GM12892 (cell line): ENCODE measurements at places on chromosomes 4 and X.

DNA sequence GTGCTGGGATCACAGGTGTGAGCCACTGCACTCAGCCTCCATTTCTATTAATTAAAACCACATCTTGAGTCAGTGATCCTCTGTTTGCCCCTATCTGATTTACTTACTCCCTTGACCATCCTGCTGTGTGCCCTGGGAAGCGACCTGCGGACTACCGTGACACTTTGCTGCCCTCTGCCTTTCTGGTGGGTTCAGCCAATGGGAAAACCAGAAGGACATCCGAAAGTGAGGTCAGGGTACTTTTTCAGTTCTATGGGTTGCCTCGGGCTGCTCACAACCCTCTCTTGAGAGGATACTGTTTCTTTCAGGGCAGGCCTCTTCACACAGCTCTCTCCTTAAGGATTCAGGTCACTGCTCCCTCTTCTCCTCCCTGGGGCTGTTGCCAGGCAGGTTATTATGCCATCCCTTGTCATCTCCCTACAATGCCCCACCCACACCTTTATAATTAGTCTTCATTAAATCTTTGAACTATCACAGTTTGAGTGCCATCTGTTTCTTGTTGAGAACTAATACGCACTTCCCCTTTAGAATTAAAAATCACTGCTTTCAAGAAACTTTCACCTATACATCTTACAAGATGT lies 21.4 kb downstream of the PLAC8 start:
- no peak for DNase-seq

DNA sequence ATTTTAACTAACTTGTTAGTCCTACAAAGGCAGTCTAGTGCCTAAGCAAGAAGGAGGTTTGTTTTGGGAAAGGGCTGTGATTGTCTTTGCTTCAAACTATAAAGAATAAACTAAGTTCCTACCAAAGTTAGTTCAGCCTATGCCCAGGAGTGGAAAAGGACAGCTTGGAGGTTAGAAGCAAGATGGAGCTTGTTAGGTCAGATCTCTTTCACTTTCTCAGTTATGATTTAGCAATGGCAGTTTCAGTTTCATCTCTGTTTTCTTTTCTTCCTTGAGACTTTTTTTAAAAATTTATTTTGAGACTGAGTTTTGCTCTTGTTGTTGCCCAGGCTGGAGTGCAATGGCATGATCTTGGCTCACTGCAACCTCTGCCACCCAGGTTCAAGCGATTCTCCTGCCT lies 82.9 kb upstream of the NLGN4X start:
- DNase-seq: no peak

- no peak for DNase-seq
Measured at GRCh38 chr4:14749910-14750309, 252.4 kb upstream of the CPEB2 start.

DNA sequence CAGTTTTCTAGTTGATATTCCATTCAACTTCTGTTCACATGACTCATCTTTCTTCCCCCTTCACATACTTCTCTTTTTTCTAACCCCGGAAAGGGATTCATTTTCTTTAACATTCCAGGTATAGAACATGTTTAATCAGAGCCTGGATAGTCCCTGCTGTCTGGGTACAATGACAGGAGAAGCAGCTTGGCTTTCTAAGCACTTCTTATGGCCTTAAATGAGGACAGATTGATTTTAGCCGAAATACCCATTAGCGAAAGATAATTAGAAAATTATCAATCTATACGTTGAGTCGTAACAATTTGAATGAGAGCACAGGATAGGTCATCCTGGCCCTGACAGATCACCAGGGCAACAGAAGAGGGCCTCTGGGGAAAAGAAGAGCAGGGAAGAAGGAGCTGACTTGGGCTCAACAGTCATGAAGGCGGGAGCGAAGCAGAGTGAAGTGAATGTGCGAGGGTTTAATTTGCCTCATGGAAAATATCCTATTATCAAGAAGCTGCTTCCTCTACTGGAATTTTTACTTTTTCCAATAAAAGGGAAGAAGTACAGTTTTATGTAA lies 62.2 kb downstream of the PPP1R2C start:
- no peak for DNase-seq
